ENCODE measurements at places on chromosomes 2 and 18. TPM values are rescaled to one million over a fixed set of nuclear protein-coding genes. Genes with fewer than 3 reads are reported as not detected.

GRCh38 chr2:35343135-35343534 is 1012.4 kb upstream of the CRIM1 start:
- no peaks in the 10 kb centered on the region for H3K4me1 ChIP-seq
- H3K36me3 ChIP-seq = no peaks in the 10 kb centered on the region
- H3K27me3 ChIP-seq = no peaks in the 10 kb centered on the region

DNA sequence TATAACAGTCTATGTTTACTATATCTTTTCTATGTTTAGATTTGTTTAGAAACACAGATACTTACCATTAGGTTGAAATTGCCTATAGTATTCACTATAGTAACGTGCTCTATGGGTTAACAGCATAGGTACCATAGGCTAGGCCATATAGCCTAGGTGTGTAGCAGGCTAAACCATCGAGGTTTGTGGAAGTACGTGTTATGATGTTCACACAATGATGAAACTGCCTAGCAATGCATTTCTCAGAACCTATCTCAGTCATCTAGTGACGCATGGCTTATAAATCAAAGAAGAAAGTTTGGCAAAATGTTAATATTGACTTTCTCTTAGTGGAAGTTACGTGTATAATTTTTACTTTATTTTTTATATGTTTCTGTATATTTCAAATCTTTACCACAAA is 466.2 kb upstream of the NRP2 start:
- no peaks in the 10 kb centered on the region for H3K4me1 ChIP-seq
- H3K36me3 ChIP-seq = no peaks in the 10 kb centered on the region
- no peak overlapping the region for H3K27ac ChIP-seq
- no peak overlapping the region for H3K4me3 ChIP-seq

Gene PKP4
- 64.1 TPM for total RNA-seq

Gene GATA6
- 2.3 TPM for total RNA-seq

Gene SPATA3
- not detected for total RNA-seq

Gene NIFK
- total RNA-seq = 74.8 TPM

All from suprapubic skin (tissue), 4 donors.